ENCODE measurements at places on chromosomes 4 and X.

DNA sequence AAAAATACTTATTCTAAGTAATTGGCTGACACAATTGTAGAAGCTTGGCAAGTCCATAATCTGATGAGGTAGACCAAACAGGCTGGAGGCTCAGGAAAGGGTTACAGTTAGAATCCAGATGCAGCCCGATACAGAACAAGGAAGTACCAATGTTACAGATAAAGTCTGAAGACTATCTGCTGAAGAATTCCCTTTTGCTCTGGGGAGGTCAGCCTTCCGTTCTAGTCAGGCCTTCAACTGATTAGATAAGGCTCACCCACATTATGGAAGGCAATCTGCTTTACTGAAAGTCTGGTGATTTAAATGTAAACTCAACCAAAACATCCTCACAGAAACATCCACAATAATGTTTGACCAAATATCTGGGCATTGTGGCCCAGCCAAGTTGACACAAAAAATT lies 7.4 kb upstream of the DYNLT3 start:
- no peak for DNase-seq

GRCh38 chr4:42320822-42321388 lies 76.4 kb upstream of the SHISA3 start:
- DNase-seq = no peak

DNA sequence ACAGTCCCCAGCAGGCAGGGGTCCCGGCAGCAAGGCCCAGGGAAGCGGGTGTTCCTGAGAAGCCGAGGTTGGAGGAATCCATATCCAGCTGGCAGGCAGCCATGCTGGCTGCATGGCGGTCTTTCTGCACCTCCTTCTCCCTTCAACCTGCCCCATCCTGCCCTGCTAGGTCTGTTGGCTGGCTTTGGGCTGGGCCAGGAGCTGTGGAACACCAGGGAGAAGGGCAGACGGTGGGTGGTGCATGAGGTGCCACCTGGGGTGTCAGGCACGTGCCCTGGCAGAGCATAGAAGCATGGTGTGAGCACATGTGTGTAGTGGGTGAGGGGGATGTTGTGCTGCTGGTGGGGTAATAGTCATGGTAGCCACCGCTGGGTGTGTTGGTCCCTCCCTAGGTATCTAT lies 150.1 kb downstream of the PJA1 start:
- no peak for DNase-seq

GRCh38 chrX:79161655-79162054 lies 17.2 kb downstream of the GPR174 start:
- DNase-seq = no peak

- no peak for DNase-seq
Observed at GRCh38 chr4:102725229-102725628, 35.5 kb downstream of the MANBA start.

GRCh38 chrX:41144873-41145272 lies 59.6 kb downstream of the USP9X start:
- no peak for DNase-seq

DNA sequence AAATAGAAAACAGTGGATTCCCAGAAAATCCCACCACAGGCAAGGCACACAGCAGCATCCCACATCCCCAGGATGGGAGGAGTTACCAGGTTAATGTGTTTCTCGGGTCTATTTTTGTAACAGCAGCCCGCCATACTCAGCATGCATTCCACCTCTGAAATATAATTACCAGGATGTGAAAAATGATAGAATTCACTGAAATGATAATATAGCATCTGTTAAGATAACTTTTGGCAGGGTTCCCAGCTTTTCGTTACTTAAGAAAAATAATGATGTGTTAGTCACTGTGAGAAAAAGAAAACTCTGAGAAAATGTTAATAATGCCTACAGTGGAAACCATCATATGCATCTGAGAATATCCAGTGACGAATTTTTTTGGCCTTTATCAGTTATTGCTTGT lies 87.1 kb downstream of the VCX2 start:
- DNase-seq = no peak

GRCh38 chr4:168744021-168744420 lies 247.2 kb downstream of the PALLD start:
- DNase-seq = no peak

DNA sequence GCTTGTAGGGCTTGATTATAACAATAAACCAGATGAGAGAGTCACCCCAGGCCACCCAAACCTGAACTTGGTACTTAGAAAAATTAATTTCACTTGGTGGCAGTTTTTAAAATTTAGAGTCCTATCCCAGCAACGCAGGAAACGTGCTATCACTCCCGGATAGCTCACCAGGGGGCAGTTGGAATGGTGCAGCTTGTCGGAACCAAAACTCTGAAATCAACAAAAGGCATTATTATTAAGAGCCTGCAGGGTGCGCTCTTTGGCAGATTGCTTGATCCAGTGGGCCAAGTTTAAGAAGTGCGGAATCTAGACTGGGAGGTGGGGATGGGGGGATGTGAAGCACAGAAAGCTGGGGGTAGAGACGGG lies 2.4 kb downstream of the FRAS1 start:
- peak; percentile 80 for DNase-seq

DNA sequence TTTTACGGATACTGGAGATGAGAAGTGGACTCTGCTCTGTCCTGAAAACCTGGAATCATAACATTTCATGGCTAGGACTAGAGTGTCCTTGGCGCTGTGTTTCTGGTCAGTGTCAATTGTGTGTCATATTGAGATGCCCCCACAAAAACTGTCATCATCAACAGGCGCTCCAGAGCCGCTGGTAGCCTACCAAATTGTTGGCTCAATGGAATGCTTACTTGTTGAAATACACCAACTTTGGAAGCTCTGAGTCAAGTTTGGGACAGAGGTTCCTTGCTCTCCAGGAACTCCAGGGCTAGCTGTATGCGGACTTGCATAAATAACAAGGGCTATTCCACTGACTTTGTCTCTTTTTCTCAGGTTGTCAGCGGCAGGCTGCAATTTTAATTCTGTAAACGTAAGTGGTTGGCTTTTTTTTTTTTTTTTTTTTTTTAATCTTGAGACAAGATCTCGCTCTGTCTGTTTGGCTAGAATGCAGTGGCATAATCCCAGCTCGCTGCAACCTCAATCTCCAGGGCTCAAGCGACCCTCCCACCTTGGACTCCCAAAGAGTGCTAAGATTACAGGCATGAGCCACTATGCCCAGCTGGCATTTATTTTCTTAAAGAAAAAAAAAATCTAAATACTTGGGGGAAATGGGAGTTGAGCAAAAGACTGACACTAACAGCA lies 871 bp upstream of the HPGD start:
- DNase-seq = no peak

DNA sequence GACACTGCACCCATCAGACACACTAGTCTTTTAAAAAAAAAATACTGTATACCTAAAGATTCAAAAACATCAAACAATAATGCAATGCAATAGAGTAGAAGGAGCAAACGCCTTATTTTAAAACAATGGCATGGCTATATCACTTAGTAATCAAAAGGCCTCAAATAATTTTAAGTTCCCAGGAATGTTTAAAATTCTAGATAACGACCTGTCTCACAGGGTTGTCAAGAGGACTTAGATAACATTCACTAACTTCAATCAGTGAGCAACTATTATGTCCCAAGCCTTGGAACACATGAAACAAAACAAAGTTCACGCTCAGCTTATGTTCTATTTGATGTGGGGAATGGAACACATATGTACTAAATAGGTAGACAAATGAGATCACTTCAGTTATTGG lies 106.5 kb downstream of the FRYL start:
- no peak for DNase-seq

DNA sequence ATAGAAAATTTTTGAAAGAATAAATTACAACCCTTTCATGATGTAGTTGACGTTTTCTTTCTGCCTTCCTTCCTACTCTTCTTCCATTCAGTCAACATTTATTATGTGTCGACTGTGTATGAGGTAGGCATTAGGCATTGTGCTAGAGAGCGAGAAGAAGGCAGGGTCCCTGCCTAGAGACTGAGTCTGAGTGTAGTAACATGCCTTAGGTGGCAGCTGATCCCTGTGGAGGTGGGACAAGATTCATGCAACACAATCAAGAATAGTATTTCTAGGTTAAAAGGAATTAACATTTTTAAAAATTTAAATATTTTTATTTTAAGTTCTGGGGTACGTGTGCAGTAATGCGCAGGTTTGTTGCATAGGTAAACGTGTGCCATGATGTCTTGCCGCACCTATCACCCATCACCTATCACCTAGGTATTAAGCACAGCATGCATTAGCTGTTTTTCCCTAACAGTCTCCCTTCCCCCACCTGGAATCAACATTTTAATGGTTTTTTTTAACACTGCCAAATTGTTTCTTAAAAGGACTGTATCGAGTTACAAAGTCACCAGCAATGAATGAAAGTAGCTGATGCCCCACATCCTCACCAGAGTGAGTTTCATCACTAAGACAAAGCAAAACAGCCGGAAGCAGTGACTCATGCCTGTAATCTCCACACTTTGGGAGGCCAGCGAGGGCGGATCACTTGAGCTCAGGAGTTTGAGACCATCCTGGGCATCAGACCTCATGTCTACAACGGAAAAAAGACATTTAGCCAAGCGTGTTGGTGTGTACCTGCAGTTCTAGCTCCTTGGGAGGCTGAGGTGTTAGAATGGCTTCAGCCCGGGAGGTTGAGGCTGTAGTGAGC lies 84.0 kb downstream of the WWC2 start:
- no peak for DNase-seq

DNA sequence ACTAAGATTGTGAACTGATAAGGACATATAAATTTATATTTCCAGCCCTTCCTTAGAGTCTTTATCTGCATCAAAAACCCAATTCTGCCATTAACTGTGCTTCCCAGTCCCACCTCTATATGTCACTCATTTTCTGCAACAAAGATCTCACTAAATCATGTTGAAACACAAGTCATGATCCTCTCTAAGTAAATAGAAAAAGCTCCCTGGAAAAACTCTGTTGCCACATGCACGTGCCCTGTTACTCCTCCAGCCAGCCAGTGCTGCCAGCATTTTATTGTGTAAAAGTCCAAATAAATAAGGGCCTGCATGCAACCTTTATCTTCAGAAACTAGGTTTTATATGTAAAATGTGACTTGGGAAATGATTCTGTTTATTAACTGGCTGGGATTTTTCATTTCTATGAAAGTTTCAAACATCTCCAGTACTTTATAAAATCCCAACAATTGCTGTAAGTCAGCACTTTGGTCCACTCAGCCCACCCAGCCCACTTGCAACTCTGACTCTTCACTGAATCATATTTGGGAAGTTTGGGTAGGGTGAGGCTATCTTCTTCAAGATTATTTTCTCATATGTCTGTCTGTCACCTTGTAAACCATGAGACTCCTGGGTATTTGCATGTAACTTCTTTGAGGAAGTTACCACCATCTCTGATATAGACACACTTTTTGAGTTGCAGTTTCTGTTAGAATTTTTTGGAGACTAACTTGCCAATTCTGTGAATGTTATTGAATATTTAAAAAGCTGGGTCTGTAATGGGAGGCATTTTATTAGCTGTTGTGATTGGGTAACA lies 40.0 kb upstream of the SMARCA5 start:
- DNase-seq = no peak

DNA sequence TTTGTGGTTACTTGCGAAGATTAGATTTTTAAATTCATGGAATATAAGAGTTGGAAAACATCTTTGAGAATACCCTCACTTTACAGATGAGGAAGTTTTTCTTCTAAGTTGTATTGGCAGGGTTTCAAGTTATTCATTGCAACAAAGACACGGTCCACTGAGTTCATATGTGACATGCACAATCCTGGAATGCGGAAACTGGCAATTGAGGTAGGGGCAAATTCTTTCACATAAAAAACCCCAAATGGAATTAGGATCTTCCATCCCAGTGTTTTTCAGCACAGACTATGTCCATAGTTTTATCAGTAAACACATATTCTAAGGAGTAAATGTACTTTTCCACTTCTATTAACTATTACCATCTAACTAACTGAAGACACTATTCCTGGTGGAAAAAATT lies 81.8 kb upstream of the NAP1L5 start:
- peak; percentile 37 for DNase-seq

DNA sequence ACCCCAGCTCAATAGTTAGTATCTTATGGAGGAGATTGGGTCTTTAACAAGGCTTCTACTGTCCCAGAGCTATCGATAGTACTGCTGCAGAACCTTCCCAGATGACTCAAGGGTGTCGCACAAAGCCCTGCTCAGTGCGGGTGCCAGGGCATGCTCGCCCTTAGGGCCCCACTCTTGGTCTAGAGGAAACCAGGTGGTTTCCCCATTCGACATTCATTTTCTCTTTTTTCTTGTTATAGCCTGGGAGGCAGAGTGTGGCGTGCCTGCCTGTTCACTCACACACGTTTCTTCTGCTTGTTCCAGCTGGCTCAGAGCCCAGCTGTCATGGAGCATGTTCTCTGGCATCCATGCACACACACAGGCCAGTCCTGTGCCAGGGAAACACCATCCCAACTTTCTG lies 144.5 kb downstream of the SMIM20 start:
- DNase-seq = peak; percentile 75

- DNase-seq = no peak
Observed at GRCh38 chrX:149262086-149262485, 243.0 kb downstream of the IDS start.

DNA sequence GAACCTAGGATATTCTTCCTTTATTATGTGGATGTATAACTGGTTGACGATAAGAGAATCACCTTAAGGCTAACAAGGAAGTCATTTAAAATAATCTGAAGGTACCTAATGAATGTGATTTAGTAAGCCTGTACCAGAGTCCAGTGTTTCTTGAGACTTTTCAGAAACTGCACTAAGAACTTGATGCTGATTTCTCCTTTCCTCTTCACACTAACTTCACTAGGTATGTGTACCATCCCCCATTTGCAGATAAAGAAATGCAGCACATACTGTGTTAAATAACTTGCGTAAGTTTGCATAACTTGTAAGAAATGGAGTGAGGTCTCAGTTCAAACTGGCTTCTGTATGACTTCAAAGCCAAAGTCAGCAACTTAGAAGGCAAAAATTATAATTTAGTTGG lies 63.3 kb downstream of the ELOVL6 start:
- no peak for DNase-seq

GRCh38 chr4:26179316-26179760 lies 141.5 kb upstream of the RBPJ start:
- DNase-seq = no peak

- DNase-seq = no peak
Observed at GRCh38 chrX:26915064-26915463, 548.1 kb downstream of the PPP4R3C start.

DNA sequence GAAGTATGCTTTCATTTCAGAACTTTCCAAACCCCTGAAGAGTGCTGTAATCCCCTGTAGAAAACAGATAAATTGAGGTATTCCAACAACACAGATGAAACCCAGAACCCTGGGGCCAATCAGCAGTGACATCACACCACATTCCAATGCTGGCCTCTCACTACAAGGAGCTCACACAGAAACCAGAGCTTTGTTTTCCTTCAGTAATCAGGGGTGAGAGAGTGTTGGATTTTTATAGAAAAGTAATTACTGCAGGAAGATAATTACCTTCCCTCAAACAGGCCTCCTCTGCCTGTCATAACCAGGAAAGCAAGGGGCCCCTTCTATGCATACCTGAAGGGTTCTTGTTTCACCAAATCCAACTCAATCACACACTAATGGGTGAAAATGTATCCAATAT lies 246.2 kb downstream of the SCFD2 start:
- DNase-seq = no peak

DNA sequence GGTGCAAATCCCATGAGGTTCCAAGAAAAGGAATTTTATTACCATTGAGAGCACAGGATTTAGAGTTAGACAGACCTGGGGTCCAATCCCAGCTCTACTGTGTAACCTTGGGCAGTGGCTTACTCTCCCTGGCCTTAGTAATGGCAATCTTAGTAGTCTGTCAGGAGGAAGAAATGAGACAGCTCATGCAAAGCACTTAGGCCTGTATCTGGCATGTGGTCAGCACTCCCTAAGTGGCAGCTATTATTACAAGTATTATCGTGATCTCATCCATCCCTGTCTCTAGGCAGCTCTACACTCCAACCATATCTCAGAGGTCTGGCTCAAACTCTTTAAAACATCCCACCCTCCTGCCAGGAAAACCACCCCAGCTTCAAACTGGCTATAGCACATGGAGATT lies 129.6 kb upstream of the NALF2 start:
- DNase-seq = no peak

All from thyroid gland (tissue), 4 donors.